ENCODE measurements at places on chromosomes 1 and 21.

GRCh38 chr1:108896146-108897145 is 19.7 kb downstream of the GPSM2 start:
- no peak for DNase-seq

DNA sequence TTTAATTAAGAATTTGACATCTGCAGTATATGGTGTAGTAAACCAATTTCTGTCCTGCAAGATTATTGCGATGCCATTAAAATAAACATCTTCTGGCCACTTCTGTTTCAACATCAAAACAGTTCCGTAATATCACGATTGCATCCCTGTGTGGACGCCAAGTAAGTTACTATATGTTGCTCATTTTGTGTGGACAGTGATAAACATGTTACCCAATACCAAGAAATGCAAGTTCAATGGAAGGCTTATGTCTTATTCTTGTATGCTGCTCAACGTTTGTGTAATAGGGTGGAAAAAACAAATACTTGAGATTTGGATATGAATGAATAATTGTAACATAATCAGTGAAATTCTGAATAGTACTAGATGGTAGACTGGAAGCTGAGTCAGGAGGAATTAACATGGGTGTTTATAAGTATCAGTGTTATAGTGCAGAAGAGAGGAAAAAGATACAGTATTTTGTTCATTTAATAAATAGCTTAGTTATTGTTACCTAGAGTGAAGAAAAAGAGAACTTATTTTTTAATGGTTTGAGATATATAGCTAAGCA is 15.2 kb downstream of the TTC3 start:
- no peak for DNase-seq

DNA sequence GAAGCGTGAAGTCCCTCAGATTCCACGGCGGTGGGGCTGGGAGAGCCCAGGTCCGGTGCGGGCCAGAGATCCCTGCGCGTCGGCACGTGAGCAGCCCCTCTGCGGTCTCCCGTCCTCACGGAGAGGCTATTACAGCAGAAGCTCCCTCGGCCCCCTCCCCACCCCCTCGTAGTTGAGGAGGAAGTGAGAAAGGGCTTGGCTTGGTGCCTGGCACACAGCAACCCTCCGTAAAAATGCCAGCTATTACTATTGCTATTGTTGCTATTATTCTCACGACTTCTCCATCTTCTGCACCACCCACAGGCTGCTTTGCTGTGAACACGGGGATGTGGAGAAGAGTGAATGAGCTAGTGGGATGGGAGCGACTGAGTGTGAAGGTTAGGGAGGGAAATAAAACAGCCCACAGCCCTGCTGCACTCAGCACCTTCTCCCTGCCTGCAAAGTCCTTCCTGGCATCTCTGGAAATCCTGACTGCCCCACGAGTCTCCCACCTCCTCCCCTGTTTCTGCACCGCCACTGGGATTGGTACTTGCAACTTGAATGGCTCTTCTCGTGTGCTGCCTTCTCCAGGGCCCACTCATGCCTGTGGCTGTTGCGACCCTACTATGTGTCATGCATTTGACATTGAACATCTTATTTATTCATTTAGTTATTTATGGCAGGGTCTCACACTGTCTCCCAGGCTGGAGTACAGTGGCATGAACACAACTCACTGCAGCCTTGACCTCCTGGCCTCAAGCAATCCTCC is 26.6 kb downstream of the ZBTB18 start:
- peak; percentile 41 for DNase-seq

- no peak for DNase-seq
Observed at GRCh38 chr1:48627486-48627885, 149.2 kb downstream of the BEND5 start.

DNA sequence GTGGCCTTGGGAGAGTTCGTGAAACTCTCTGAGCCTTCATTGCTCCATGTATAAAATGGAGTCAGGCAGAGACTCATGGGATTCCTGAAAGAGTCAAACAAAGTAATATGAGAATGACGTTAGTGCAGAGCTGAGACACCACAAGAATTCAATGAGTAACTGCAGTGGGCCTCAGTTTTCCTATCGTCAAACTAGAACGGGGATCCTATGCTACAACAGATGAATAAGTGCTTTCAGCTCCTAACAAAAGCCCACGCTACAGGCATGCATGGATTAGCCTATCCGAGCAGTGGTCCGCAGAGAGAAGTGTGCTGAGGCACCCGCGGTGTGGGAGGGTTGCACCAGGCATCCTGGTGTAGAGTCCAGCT is 124.7 kb downstream of the SYF2 start:
- DNase-seq = no peak

DNA sequence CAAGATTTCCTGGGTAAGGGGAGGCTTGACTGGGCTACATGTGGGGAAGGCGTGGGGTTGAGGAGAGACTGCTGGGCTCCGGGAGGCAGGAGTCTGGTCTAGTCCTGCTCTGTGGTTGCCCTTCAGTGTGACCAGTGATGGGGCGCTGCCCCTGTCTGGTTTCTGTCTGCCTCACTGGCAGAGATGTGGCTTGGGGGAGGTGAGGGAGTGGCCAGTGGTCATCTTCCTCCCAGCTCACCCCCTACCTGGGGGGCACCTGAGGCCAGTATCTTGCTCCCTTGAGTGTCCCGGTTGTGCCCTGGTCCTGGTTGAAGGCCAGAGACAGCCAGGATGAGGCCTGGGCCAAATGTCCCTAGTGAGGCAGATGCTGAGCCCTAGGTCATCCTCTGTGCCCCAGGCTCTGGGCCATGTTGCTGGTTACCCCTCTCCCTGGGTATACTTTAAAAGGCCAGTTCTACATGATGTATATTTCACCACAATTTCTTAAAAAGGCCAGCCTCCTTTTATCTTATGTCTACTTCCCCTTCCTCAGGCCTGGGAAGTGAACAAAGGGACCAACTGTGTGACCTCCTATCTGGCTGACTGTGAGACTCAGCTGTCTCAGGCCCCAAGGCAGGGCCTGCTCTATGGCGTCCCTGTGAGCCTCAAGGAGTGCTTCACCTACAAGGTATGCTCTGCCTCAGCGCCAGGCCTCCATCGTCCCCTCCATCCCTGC is 10.5 kb downstream of the FAAH start:
- no peak for DNase-seq

DNA sequence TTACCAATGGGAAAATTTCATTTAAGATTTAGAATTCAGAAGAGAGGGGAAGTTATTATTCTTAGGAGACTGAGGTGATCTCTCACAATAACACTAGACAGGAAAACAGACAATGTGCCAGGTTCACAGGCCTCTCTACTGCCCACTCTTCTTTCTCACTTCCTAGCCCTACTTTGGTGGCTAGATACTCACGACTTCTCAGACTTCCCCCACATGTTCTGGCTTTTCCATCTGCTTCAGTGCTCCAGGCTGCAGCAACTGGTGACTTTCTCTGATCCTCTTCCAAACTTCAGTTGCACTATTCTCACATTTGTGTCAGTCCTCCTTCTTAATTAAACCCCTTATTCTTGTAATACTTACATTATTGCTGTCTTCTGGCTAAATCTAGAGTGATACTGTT is 208.7 kb upstream of the KCTD3 start:
- no peak for DNase-seq

DNA sequence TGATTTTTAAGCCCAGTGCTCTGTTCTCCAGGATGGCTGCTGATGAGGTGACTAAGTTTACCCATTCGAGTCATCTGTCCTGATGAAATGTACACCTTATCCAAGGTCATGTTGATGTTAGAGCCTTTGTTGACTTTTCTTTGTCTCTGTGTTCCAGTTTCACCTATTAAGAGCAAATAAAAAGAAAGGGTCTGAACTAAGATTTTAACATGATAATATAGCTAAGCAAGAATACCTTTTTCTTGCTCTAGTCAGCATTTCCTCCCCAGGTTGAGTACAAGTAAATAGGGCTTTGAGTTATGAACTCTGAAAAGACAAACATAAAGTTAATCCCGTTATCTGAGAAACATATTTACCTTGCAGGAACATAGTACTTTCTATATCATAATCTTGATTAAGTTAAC is 52.1 kb upstream of the GPR88 start:
- DNase-seq = no peak

DNA sequence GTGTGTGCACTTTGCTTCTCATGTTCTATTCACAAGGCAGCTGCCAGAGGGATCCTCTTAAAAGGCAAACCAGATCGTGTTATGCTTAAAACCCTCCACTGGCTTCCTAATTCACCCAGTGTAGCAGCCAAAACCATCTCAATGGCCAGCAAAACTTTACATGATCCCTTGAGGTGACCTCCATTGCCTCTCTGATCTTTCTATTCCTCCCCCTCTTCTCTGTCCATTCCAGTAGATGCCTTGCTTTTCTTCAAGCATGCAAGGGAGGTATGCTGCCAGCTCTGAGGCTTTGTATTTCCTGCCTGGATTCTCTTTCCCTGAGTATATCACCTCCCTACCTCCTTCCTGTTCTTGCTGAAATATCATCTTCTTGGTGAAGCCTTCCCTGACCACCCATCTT is 93.2 kb upstream of the KCNK2 start:
- DNase-seq = no peak
